ENCODE measurements at places on chromosomes 5 and 9. TPM values are rescaled to one million over a fixed set of nuclear protein-coding genes. Genes with fewer than 3 reads are reported as not detected.

- no peak for DNase-seq
Measured at GRCh38 chr5:178326374-178326715, 93.7 kb upstream of the PHYKPL start.

The VDAC1 gene
- 194 TPM for total RNA-seq

DNA sequence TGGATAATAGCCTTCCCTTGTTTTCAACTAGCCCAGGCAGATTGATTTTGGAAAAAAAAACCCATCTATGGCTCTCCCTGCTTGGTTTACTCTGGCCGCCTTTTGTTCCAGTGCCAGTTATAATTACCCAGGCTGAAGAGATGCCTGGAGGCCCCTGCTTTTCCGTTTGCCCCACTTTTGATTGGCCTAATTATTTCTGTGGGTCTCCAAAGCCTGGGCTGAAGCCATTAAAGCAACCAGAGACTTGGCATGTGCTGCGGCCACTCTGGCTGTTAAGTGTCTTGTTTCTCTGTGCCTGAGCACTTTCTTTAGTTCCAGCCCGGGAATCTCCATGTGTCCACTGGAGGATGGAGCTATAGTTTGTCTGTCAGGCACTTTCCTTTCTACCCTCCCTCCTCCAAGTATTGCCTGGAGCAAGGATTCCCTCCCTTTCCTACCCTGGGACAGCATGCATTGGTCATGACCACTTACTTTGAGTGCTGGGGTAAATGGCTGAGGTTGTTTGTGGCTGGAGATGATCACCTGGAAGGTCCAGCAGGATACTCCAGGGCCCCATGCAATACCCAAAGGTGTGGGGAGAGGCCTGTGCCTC, 105.1 kb upstream of the CTSL start:
- DNase-seq = no peak

DNA sequence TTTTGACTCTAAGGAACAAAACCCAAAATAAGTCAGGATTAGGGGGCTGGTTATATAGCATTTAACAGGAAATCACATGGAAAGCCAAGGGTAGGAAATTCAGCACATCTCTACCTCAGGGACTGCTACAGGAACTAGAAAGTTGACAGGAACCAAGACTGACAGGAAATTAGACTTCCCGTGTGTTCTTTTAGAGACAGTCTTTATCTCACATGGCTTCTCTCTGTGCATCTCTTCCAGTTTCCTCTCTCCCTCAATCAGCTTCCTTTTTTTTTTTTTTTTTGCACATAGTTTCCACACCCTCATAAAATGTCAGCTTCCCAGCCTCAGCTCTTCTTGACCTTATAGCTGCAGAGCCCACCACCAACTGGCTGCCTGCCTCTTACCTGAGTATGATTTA, 4.8 kb downstream of the RECK start:
- DNase-seq = no peak

GRCh38 chr9:113222482-113222841, 1.1 kb downstream of the SLC31A1 start:
- no peak for DNase-seq

DNA sequence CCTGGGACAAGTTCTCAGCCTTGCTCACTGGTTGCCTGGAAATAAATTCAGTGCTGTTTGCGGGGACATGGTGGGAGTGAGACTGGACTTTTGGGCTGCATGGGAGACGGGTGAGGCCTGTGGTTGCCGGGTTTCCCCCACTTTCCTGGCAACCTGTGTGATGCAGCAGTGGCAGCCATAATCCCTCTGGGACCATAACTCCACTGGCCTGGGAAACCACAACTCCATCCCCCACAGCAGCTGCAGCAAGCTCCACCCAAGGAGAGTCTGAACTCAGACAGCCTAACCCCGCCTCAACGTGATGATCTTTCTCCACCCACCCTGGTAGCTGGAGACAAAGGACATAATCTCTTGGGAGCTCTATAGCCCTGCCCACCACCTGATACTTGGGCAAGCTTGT, 349.9 kb downstream of the PIK3R1 start:
- DNase-seq = no peak

The SLC12A7 gene
- total RNA-seq = 29.0 TPM

The PITX1 gene
- 1.4 TPM for total RNA-seq

The RNF183 gene
- not detected for total RNA-seq

- DNase-seq = no peak
Measured at GRCh38 chr5:15191012-15191411, 309.0 kb upstream of the FBXL7 start.

- DNase-seq = no peak
Measured at GRCh38 chr9:121691890-121692289, 40.5 kb downstream of the DAB2IP start.

- no peak for DNase-seq
Measured at GRCh38 chr5:126482591-126482990, 59.4 kb downstream of the GRAMD2B start.

GRCh38 chr5:64861281-64861680, 92.6 kb downstream of the CWC27 start:
- no peak for DNase-seq

DNA sequence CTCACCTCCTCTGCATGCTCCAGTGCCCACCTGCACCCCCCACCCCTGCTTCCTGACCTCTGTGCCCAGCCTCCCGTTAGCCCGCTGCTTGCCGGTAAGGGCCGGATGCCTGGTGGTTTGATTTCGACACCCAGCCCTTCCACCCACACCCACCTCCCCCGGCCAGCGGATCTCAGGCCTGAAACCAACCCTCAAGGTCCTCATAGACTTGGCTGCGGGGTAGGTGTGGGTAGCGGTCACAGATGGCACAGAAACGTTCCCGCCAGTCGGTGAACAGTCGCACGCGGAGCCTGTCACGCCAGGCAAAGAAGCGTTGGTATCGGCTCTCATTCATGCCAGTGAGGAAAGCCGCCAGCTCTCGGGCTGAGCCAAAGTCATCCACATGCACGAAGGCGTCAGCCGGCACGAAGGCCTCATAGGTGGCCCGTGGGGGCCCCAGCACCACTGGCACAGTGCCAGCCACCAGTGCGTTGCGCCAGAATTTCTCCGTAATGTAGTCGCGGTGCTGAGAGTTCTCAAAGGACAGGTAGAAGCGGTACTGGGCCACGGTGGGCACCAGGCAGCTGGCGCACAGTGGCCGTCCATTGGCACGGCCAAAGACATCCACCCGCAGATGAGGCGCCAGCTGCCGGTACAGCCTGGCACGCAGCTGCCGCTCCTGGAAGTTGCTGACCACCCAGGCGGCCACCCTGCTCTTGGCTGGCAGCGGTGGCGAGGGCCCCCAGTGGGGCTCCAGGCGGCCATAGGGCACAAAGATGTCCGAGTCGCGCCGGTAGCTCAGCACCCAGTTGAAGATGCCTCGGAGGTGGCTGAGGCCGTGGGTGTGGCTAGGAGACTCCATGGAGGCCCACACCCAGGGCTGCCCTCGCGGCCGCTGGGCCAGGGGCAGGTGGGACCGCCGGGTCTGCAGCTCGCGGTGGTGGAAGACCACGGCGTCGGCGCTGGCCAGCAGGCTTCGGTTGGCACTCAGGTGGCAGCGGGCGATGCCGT, 1.1 kb downstream of the FUT7 start:
- DNase-seq = no peak

The AIF1L gene
- 25.6 TPM for total RNA-seq

The HBEGF gene
- total RNA-seq = 63.5 TPM

The DMRT3 gene
- not detected for total RNA-seq

- DNase-seq = no peak
Measured at GRCh38 chr9:33186457-33187168, 19.5 kb upstream of the B4GALT1 start.

GRCh38 chr5:173717959-173718358, 101.5 kb upstream of the BOD1 start:
- DNase-seq = no peak
